Activated CD4-positive, alpha-beta T cell treated with anti-CD3 and anti-CD28 coated beads, Interleukin-2, amount 10 ng/mL, durations not matched to agents 7 days and 5 days (primary cell): ENCODE measurements at places on chromosomes 7 and 10. TPM values are rescaled to one million over a fixed set of nuclear protein-coding genes. Genes with fewer than 3 reads are reported as not detected.
A peak's percentile ranks its signal among the peaks of the same experiment; 100 is the strongest.

STYXL1 gene
- 39.1 TPM for total RNA-seq

DNA sequence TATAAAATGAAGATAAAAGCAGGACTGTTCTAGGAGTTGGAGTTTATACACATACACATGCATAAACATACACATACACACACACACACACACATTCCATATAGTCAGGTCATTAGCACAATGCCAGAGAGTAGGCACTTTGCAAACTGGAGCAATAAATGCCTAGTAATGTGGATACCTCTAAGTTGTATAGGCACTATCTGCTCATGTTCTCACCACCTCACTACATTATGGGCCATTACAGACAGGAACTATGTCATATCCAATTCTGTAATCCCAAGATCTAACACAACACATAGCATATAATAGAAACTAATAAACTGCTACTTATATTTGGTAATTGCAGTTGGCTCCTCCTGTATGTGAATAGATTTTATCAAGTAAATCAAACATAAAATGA, 115.6 kb downstream of the GRM8 start:
- no peak for DNase-seq

ARID5B gene
- total RNA-seq = 42.9 TPM

KAZALD1 gene
- total RNA-seq = 0.55 TPM

HTR5A gene
- not detected for total RNA-seq

RTKN2 gene
- total RNA-seq = 8.8 TPM

SH2D4B gene
- total RNA-seq = 0.07 TPM

GRCh38 chr7:156155988-156156733, 343.9 kb upstream of the SHH start:
- no peak for DNase-seq

DNA sequence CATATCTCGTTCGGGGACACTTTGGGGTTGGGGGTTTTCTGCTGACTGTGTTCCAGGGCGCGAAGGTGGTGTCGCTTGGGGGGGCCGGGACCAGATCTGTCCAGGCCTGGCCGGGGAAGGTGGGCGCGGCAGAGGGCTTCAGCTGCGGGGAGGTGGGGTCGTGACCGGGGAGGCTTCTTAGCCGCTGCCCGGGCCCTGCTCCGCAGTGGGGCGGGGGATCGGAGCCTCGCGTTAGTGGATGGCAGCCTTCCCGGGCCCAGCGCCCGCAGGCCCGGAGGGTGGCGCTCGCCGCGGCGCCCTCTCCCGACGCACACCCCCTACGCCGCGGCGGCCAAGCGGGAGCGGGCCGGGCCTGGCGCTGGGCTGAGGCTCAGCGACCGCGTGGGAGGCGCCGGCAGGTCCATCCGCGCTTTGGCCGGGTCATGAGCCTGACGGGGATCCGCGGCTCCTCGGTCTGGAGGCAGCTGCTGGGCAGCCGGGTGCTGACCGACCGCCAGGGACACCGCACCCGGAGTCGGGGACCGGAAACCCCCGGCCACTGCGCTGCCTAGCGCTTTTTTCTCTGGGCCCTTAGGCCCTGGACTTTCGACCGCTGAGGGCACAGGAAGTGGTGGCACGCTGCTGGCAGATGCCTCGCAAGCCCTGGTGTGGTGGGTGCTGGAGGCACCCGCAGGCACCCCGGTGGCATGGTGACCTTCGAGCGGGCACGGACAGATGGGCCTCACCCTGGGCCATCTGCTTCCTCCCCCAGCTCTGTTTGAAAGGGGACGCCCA, 1.2 kb downstream of the AGAP3 start:
- peak; percentile 36 for DNase-seq

- no peak for DNase-seq
These were observed 13.3 kb downstream of the MAP3K8 start for GRCh38 chr10:30447125-30447799.

- DNase-seq = no peak
These were observed 734.4 kb downstream of the PARD3 start for GRCh38 chr10:34080485-34081346.

DNA sequence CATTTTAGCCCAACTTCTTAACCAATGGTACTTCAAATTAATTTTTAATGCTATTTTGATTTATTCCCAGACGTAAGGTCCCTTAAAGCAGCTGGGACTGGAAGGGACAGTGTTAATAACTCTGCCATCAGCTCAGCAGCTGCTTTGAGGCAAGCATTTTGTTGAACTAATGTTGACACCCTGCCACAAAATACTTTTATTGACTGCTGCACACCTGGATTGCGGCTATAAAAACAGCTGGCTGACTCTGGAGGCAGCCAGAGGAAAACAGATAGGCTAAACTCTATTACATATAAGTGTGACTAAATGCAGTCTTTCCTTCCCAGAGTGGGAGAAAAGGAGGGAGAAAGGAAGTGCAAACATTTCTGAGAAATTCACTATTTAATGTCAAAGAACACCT, 77.6 kb downstream of the ETV1 start:
- DNase-seq = no peak

GRCh38 chr7:116812860-116813259, 49.5 kb upstream of the CAPZA2 start:
- DNase-seq = no peak

- no peak for DNase-seq
These were observed 265.1 kb downstream of the FGFR2 start for GRCh38 chr10:121332829-121333765.

DNA sequence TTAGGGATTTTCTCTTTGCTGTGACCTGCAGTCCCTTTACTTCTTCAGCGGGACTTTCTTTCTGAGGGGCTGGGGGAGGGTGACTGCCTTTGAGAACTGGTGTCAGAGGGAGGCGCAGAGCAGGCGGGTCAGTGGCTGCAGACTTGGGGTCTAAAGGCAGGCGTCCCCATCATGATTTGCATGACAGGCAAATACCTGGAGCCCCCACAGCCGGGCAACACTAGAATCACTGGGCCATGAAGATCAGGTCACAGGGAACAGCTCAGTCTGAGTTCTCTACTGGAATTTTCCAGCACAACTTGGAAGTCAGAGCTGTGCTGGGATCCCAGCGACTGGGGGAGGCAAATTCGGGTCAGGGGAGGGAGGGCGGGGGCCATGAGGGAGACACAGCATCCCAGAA, 29.2 kb upstream of the PITRM1 start:
- DNase-seq = no peak

DNA sequence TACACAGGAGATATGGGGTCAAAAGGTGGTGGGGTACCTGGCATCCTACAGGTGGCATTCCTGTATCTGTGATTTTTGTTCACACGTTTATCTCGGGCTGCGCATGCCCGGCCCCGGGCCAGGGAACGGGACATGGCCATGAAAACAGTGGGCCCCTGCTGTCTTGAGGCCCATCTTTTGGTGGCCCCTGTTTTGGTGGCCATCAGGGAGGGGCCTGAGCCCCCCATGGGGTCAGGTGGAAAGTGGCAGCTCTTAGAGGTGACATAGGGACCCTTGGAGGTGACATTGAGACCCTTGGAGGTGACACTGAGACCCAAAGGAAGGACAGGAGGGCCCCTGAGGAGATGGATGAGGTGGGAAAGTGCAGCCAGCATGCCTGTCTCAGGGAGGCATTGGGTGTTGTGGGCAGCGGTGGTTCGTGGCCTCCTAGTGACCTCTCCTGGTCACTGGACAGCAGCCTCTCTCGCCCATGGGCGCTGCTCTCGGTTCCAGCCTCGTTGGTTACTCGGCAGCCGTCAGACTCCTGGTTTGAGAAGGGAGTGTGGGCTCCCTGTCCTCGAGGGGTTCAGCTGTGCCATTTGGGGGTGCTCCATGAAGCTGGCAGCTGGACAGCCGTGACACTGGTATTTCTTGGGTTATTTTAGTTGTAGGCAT, 39.9 kb downstream of the INPP5A start:
- DNase-seq = no peak

AOC1 gene
- total RNA-seq = not detected

WBP1L gene
- 30.2 TPM for total RNA-seq

GRCh38 chr10:106793617-106794016, 370.9 kb downstream of the SORCS1 start:
- no peak for DNase-seq

DNA sequence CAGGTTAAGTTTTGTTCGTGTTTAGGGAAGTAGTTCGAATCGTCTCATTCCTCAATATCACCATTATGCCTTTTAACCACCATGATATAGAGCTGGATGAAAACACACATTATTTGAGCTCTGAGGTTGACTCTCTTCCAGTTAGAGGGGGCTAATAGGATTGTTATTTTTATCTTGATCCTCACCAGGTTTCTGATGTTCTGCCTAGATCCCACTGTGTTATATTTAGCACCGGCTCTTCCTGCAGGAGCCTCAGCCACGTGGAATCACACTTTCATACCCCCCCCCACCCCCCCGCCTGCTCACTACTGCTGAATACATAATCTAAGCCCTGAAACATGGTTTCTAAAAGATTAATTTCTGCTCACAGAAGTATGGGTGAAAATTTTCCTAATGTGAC, 88.3 kb downstream of the NRCAM start:
- no peak for DNase-seq

NSUN5 gene
- total RNA-seq = 50.9 TPM

DNA sequence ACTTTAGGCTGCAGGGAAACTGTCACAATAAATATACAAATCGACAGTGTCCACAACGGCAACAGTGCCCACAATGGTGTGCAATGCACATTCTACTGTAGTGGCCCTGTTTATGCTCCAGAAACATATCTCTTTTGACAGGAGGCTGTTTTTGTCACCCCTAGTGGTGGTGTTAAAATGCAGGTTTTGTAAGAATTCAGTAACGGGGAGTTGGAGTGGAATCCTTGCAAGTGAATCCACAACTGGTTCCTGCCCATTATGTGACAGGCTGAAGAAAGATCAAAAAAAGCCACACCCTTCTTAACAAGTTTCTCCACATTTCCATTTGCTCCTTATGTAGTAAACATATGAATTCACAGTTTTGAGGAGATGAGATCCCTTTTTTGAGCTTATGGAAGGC, 58.5 kb downstream of the BEND7 start:
- no peak for DNase-seq
